ENCODE measurements at places on chromosomes 2 and 18. TPM values are rescaled to one million over a fixed set of nuclear protein-coding genes. Genes with fewer than 3 reads are reported as not detected.
A peak's percentile ranks its signal among the peaks of the same experiment; 100 is the strongest.

- DNase-seq, result no peak
These were observed 302.5 kb downstream of the NRXN1 start for GRCh38 chr2:50729306-50730049.

DNA sequence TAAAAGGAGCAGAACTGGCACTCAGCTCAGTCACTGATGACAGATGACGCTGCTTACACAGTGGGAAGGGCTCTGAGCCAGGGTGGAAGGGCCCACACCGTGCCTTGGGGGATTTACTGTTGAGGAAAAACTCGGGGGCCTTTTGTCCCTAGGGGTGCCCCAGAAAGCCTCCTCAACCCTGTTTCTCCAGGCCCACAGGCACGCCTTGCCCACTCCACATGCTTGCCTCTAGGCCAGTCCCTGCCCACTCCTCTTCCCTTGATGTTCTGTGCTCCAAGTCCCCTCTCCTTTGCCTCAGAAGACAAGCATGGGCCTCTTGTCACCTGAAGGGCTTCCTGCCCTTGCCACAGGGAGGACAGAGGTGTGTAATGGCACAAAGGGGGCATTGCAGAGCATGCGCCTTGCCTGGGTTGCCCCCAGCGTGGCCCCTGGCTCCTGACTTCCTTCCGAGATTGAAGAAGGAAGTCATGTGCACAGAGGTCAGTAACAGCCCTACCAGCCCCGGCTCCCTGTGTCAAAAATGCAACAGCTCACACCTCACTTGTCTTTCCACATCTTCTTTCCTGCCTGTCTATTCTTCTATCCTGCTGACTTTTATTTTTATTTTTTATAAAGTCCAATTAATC lies 65.1 kb downstream of the LIPG start:
- DNase-seq, result no peak

The PRSS56 gene
- total RNA-seq, result not detected

The SLC66A2 gene
- total RNA-seq, result 24.6 TPM

- no peak for DNase-seq
These were observed 90.9 kb upstream of the CERS6 start for GRCh38 chr2:168365094-168365621.

DNA sequence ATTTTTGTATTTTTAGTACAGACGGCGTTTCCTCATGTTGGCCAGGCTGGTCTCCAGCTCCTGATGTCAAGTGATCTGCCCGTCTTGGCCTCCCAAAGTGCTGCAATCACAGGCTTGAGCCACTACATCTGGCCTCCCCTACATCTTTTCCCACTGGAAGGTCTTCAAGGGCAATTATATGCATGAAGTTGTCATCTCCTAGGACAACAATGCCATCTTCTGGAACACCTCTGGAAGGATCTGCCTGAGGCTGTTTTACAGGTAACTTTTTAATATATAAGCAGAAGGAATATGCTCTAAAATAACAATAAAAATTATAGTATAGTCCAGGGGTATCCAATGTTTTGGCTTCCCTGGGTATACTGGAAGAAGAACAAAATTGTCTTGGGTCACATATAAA lies 321.4 kb downstream of the AFF3 start:
- no peak for DNase-seq

DNA sequence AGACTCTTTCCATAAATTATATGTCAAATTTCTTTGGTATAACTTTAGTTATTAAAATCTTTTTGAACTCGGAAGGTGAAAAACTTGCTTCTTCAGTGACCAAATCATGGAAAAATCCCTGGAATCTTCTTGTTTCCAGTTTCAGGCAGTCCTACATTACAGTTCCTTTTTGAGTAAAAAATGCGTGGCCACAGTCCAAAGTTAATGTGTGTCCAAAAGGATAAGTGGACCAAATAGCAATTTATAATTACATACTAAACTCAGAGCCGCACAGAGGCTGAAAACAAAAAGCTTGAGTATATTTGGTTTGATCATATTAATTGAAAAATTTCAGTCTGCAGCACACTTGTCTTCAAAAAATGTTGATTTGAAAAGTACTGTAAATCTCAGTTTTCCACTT lies 28.4 kb upstream of the DYNC2LI1 start:
- DNase-seq, result peak; percentile 81

DNA sequence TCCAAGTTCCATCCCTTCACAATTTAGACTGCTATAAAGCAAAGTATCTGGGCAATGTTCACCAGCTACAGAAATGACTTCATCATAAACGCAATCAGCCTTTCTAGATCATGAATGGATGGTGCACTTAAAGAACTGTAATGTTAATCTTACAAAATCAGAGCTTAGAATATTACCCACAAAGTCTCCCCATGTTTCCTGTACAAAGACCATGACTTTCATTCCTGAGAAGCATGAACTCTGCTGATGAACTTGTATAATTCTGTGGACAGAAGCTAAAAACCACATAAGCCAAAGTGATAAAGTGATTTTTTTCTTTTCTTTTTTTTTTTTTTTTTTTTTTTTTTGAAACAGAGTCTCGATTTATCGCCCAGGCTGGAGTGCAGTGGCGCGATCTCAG lies 53.3 kb downstream of the C1D start:
- DNase-seq, result no peak

The SRD5A2 gene
- total RNA-seq, result not detected

The TEX51 gene
- total RNA-seq, result not detected

- DNase-seq, result no peak
These were observed 234.8 kb downstream of the CYRIA start for GRCh38 chr2:16430846-16431245.

All from fibroblast of the aortic adventitia (primary cell).